ENCODE measurements at places on chromosomes 4 and X.

DNA sequence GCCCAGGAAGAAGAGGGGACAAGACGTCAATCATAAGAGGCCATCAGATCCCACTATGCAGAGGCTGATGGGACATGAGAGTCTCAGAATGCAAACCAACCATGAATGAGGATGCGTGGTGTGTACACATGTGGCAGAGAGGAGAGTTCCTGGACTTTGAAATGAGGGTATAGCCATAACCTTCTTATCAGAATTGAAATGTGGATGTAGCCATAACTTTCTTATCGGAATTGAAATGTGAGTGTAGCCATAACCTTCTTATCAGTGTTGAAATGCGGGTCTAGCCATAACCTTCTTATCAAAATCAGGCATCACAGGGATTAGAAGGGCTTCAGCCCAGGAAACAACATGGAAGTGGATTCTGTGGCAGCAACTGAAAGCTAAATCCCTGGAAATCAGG, 415.5 kb upstream of the FAT1 start:
- no peak for DNase-seq

- DNase-seq: no peak
Measured at GRCh38 chrX:68757331-68757730, 71.5 kb upstream of the EFNB1 start.

GRCh38 chr4:3822230-3822947, 56.2 kb downstream of the ADRA2C start:
- DNase-seq: no peak

DNA sequence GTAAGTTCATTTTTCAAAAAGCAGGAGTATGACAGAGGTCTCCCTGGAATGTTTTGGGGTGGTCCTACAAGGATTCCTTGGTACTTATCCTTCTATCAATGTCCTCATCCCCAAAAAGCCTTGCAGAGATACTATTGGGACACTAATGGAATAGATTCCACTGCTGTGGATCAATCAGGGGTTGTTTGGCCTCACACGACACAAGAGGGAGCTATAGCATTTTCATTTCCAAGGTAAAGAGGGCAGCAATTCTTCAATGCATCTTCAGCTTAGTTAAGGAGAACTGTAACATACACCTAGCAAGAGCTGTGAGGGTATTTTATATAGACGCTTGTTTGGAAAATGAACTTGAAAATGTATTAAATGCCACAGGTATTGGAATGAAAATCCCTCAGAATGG, 50.9 kb downstream of the USP26 start:
- DNase-seq: no peak

DNA sequence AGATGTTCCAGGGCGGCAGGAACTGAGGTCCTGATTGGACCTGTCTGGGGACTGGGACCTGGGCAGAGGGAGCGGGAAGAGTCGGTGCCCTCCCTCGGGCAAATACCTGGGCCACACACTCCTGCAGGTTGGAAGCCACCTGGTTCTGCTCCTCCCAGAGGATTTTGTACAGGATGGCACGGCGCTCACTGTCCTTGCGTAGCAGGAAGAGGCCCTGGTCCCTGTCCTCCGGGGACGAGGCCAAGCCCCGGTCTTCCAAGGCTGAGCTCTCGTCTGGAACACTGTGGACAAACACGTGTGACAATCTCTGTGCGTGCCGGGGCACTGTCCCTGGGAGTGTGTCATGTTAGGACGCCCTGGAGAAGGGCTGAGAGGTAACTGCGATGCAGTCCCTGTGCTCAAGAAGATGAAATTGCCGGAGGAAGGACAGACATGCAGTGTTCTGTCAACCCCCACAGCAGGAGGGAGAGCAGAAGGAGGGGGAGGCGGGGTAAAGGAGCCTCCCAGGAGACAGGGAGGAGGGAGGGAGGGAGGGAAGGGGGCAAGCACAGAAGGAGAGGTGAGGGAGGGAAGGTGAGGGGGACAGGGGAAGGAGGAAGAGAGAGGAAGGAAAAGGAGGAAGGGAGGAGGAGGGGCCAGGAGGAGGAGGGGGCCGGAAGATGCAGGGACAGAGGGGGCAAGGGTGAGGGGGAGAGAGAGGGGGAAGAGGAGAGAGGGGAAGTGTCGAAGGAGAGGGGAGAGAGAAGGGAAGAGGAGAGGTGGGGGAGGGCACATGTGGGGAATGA, 29.0 kb downstream of the PDHA1 start:
- DNase-seq: no peak

DNA sequence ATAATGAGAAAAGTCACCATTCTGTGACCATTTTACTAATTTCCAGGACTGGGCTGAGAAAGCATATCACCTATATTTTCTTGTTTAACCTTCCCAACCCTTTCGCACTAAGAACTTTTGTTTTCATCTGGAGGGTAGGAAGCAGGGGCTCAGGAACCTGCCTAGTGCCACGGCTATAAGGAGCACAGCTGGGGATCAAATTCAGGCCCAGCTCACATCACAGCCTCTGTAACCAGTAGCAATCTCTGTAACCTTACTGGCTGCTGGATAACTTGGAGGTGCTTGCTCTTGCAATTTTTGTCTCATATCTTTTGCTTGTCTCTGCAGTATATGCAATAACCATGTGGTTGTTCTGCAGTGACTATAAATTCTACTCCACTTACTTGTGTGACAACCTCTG, 76.7 kb upstream of the PLAC1 start:
- DNase-seq: no peak

DNA sequence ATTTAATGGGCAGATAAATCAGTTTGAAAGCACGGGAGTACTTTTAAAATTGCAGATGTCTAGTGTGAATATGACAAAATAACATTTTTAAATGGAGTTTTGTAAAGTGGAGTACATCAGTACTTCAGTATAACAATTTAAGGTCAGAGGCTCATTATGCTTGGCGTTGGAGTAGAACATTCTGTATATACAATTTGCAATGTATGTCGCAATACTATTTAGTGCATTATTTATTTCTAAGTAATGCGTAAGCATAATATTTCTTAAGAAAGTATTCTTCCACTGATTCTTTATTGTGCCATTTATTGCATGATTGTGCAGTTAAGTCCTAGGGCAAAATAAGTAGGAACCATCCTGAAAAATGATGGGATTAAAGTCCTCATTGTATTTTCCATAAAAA, 461.6 kb downstream of the AFF2 start:
- DNase-seq: no peak

DNA sequence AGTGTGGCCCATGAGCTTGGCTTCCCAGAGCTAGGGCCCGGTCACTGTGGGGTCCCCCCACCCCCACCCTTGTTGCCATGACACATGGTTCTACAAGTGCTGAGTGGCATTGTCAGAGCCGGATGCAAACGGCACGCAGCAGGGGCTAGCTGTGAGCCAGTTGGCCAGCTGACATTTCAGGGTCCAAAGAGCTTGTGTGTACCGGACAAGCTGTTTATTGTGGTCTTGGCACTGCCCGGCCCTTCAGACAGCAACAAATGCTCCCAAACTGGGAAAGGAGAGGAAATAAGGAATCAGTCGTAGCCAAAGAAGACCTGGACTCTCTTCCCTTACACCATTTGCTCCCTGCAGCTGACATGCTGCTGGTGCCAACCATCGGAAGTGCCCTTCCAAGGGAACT, 36.8 kb downstream of the TSC22D3 start:
- DNase-seq: no peak

DNA sequence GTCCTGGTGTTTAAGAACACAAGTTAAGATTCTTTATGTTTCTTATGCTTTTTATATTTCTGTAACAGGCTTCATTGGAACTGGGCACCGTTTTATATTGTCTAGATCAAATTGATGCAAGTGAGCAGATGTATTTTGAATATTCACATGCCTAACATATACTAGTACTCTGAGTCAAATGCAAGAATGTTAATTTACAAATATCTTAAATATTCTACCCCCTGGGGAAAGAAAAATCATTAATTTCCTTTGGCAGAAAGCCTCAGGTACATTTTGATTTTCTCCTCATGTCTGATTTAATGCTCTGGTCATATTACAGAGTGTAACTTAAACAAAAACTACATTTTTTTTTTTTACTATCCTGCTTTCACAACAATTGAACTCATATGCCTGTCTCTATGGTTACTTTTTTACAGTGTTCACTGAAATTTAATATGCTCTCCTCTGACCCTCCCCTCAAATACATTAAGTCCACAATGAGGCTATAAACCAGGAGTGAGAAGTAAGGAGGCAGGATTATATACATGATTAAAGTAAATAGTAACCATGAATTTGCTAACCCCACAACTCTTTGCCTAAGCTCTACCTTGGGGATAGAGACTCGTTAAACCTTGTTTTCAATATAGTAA, 2.4 kb upstream of the NSUN7 start:
- no peak for DNase-seq

GRCh38 chr4:71009890-71010588, 16.6 kb downstream of the DCK start:
- peak; percentile 42 for DNase-seq

GRCh38 chr4:47862297-47862696, 24.4 kb upstream of the CORIN start:
- DNase-seq: no peak

DNA sequence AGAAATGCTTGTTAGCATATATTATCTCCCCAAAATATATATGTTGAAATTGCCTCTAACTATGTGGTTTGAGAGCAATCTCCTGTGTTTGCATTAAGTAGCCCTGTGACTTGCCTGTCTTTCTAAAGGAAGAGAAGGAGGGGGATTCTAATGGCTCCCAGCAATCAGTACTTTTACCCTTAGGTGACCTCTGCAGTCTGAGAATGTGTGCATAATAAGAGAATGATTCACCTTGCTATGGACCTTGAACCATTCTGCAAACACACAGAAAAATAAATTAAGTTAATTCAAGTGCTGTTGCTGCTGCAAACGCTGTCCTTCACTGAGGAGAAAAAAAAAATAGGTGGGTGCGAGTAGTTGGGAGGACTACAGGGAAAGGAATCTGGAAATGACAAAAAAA, 322.2 kb downstream of the IQCM start:
- DNase-seq: no peak

- DNase-seq: no peak
Measured at GRCh38 chr4:106301393-106302061, 14.5 kb downstream of the TBCK start.

GRCh38 chr4:113539408-113539807, 222.1 kb downstream of the CAMK2D start:
- no peak for DNase-seq

DNA sequence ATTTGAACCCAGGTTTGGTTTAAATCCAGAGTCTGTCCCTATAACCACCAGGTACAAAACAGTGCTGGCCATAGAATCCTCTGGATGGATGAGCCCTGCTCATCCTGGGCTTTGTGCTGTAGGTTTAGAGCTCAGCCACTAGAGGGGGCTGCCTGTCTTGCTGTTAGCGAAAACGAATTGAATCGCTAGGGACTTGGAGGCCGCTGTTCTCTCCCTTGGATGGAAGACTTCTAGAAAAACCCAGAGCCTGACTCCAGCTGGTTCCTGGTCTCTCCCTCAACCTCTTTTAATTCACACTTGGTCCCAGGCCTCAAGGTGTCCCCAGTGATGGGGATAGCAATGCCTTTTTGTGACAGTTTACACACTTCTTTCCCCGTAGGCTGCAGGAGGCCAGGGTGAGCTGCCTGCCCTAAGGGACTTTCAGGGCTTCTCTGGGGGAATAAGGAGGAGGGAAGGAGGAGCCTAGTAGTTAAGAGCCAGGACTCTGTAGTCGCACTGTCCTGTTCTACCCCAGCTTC, 8.7 kb downstream of the RIPPLY1 start:
- peak; percentile 42 for DNase-seq

- DNase-seq: peak; percentile 27
Measured at GRCh38 chrX:1658071-1658491, 43.2 kb downstream of the ASMT start.

GRCh38 chrX:12906046-12906761, at the start of gene TLR8:
Gene TLR8 (plus strand): TSS chrX:12906620. CDS start chrX:12906707, 87 bp downstream.
- no peak for DNase-seq

DNA sequence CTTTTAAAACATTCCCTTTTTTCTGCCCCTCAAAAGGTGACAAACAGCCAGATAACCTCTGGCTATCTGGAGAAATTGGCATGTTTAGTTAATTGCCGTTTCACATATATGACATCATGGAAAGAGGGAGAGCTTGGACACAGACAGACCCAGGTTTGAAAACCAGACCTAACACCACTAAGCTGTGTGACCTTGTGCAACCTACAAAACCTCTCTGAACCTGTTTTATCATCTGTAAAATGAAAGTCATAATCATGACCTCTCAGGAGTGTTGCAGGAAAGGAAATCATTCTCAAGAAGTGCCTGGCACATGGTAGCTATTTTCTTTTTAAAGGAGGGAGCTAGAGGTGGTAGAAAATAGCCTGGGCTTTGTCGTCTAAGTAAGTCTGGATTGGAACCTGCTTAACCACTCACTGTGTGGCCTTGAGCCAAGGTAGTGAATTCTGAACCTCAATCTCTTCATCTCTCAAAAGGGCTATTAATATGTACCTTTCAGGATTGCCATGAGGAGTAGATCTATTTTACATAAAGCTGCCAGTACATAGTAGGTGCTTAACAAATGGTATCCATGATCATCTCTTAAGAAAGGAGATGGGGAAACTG, 363.5 kb downstream of the BCOR start:
- DNase-seq: no peak

DNA sequence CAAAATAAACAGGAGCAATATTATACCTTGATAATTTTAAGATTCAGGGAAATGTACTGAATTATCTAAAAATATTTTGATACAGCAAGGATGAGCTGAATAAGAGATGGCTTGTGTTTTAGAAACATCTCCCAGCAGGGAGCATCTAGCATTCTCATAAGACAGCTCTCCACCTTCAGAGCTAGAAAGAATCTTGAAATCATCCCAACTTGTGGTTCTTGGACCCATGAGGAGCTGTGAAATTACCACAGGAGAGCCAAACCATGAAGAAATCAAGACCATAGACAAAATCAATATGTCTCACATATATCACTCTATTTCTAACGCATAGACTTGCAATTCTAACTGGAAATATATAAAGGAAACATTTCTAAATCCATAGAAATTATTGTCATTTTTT, 210.6 kb upstream of the DKK2 start:
- DNase-seq: no peak

- no peak for DNase-seq
Measured at GRCh38 chr4:155639704-155640523, 26.7 kb upstream of the GUCY1A1 start.

- DNase-seq: no peak
Measured at GRCh38 chr4:17058536-17058915, 160.1 kb upstream of the LDB2 start.

DNA sequence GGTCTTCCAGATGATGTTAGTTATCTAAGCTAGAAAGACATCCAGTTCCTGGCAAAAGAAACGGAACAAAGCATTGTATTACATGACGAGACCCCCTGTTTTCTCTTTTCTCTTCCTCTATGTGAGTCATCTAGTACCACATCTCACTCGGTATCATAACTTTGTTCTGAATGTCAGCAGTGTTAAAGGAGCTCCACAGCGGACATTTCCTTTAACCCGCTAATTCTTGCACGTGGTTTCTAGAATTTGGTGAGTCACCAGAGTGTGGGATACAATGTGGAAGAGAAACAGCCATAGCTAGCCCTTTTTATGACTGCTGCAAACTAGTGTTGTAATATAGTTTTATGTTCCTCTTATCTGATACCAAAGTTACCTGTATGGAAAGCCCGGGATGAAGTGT, 243.7 kb downstream of the TENM3 start:
- DNase-seq: no peak
